ENCODE measurements at places on chromosomes 5 and 9. TPM values are rescaled to one million over a fixed set of nuclear protein-coding genes. Genes with fewer than 3 reads are reported as not detected.

- DNase-seq, result no peak
These were observed 279.9 kb downstream of the NSG2 start for GRCh38 chr5:174325431-174325830.

GRCh38 chr5:61275841-61276240 lies 56.2 kb upstream of the ZSWIM6 start:
- no peak for DNase-seq

GRCh38 chr5:96984506-96985192 lies 48.8 kb downstream of the LNPEP start:
- no peak for DNase-seq

DNA sequence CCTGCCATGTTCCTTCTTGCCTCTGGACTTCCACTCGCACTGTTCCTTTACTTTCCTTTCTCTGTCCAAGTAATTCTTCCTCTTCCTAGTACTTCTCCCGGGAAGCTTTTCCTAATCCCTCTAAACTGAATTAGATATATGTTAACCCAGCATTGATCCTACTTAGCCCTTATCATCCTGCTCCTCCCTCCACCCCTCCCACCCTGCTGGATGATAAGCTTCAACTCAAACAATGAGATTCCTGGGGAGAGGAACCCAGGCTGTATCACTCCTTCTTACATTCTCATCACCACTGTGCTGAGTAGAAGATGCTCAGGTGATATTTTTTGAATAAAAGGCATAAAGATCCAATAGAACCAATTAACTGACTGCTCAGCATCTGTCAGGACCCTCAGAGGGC lies 45.7 kb downstream of the CDK5RAP2 start:
- DNase-seq, result no peak

GRCh38 chr5:151159649-151160373 lies 2.2 kb upstream of the ANXA6 start:
- DNase-seq, result no peak

- no peak for DNase-seq
These were observed 210.5 kb downstream of the NXNL2 start for GRCh38 chr9:88745276-88746001.

DNA sequence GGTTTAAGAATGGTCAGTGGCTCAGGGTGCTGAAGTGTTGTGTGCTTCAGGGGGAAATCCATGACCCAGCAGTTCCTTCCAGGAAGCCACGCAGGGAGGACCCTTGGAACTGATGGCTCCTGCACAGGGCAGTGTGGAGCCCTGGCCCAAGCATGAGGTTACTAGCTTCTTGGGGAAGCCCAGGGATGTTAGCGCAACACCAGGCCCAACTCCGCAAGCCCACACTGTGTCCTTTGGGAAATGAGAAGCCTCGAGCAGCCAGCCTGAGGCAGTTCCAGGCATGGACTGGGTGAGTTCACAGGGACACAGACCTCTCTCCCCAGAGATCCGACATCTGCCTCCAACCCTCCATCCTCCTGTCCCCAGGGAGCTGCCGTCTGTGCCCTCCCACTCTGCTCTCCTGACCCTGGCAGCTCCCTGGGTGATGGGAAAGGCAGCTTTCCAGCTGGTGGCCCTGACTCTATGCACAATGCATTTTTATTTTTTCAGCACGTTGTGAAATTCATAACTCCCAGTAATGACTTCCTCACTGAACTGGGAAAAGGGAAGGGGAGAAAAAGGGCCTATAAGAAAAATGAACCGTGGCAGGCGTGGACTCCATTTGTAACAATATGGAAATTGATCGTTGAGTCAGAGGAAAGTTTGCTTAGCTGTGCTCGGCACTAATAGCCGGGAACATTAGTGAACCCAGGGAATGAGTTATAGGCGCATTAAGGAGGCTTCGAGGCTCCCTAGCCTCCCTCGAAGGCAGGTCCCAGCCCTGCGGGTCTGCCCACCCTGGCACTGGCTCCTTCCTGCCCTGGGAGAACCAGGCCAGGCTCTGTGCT lies 34.1 kb downstream of the LMX1B start:
- DNase-seq, result no peak

DNA sequence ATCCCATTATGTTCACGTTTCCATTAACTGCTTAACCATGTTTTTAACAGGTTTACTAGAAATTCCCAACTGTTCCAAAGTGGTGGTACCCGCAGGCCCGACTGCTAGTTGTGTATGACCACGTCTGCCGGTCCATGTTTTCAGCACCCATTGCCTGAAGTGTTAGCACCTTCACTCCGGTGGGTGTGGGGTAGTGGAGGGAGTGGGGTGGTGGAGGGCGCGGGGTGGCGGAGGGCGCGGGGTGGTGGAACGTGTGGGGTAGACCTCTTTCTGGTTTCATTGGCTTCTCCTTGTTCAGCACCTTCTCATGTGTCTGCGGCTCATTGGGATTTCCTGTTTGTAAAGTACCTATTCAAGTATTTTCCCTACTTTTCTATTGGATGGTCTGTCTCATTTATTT lies 37.7 kb downstream of the TPPP start:
- DNase-seq, result no peak

- no peak for DNase-seq
These were observed 352.5 kb upstream of the NUDT12 start for GRCh38 chr5:103915081-103915480.

GRCh38 chr5:109191153-109191558 lies 218.6 kb downstream of the PJA2 start:
- DNase-seq, result no peak

- DNase-seq, result no peak
These were observed 28.0 kb downstream of the TLE1 start for GRCh38 chr9:81661339-81661738.

DNA sequence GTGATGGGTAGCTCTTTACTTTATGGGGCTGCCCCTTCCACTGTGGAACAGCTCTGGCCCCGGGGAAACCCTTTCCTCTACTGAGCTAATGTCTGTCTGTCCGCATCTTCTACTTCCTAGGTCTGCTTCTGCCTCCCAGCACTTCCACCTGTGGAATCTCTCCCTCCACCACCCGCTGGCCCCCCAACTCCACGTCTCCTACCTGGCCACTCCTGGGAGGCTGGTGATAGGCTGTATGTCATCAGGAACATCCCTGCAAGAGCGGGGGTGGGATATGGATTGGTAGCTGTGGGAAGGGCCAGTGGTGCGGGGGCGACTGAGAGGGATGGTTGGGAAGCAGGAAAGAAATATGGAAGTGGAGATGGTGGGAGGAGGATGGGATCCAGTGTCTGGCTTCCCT lies 9.2 kb downstream of the ALAD start:
- no peak for DNase-seq

- no peak for DNase-seq
These were observed 1865.3 kb upstream of the CDH9 start for GRCh38 chr5:28903643-28904042.

- DNase-seq, result no peak
These were observed 6.3 kb downstream of the LHX3 start for GRCh38 chr9:136198605-136199083.

DNA sequence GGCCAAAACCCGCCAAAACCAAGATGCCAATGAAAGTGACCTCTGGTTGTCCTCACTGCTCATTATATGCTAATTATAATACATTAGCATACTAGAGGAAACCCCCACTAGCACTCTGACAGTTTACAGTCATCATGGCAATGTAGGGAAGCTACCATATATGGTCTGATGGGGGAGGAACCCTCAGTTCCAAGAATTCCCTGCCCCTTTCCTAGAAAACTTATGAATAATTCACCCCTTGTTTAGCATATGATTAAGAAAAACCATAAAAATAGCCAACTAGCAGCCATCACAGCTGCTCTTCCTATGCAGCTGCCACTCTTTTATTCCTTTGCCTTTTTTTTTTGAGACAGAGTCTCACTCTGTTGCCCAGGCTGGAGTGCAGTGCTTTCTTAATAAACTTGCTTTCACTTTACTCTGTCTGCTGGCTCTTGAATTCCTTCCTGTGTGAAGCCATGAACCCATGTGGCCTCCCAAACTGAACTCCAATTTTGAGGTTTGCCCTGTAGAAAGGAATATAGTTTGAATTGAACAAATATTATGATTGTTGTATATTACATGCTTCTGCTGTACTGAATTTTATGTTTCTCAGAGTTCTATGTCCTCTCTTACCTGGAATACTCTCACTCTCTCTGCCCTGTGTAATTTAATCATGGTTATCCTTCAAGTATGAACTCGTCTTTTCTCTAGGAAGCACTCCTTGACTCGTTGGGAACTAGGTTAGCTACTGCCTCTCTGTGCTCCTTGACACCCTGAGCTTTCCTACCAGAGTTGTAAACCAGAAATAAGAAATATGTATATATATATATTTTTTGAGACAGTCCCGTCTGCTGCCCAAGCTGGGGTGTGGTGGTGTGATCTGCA lies 59.8 kb downstream of the KIAA1958 start:
- no peak for DNase-seq

- DNase-seq, result no peak
These were observed 226.1 kb upstream of the NMUR2 start for GRCh38 chr5:152631221-152631620.

Gene PLCXD3
- total RNA-seq, result not detected

Gene GLIPR2
- 7.7 TPM for total RNA-seq

Gene PCDHGB1
- not detected for total RNA-seq

Gene IL3
- not detected for total RNA-seq

Gene MARCOL
- total RNA-seq, result not detected

Gene PRDM9
- total RNA-seq, result not detected

Gene DTWD2
- 3.4 TPM for total RNA-seq

Gene NDOR1
- total RNA-seq, result 33.0 TPM

Gene NSG2
- total RNA-seq, result not detected

Gene SLC36A3
- not detected for total RNA-seq

Measured in naive thymus-derived CD4-positive, alpha-beta T cell (primary cell).